ENCODE measurements at places on chromosomes 1 and 21. TPM values are rescaled to one million over a fixed set of nuclear protein-coding genes. Genes with fewer than 3 reads are reported as not detected.
A peak's percentile ranks its signal among the peaks of the same experiment; 100 is the strongest.

USP25 gene
- total RNA-seq: 73.4 TPM

FH gene
- 54.7 TPM for total RNA-seq

DIO1 gene
- not detected for total RNA-seq

TNFAIP8L2 gene
- total RNA-seq: 21.2 TPM

PAX7 gene
- not detected for total RNA-seq

SYPL2 gene
- total RNA-seq: not detected

SPATA46 gene
- total RNA-seq: not detected

VANGL2 gene
- total RNA-seq: 0.34 TPM

GPR161 gene
- 0.20 TPM for total RNA-seq

GRCh38 chr1:17877896-17878295 lies 122.8 kb downstream of the ACTL8 start:
- no peaks in the 10 kb centered on the region for H3K36me3 ChIP-seq
- H3K4me3 ChIP-seq: no peak overlapping the region
- no peak overlapping the region for H3K27ac ChIP-seq
- no peak for DNase-seq
- H3K27me3 ChIP-seq: no peaks in the 10 kb centered on the region
- no peaks in the 10 kb centered on the region for H3K4me1 ChIP-seq

DNA sequence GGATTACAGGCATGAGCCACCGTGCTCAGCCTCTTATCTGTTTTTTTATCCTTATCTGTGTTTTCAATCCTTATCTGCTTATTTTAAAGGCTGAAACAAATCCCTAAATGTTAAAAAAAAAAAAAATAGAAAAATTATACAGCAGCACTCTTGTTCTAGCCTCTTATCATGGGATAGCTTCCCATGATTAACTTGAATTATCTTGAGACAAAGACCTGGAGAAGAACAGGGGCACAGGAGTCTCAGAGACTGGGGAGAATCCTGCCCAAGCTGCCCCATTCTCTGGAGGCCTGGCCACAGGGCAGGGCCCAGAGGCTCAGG lies 86.9 kb downstream of the DHRS3 start:
- H3K27me3 ChIP-seq: no peaks in the 10 kb centered on the region
- no peak for DNase-seq
- H3K4me1 ChIP-seq: peaks cover 6% of the 10 kb centered on the region
- no peak overlapping the region for H3K27ac ChIP-seq

GRCh38 chr1:41837691-41838090 lies 81.0 kb downstream of the HIVEP3 start:
- no peak overlapping the region for H3K4me3 ChIP-seq
- no peaks in the 10 kb centered on the region for H3K27me3 ChIP-seq
- no peaks in the 10 kb centered on the region for H3K36me3 ChIP-seq
- H3K27ac ChIP-seq: no peak overlapping the region
- DNase-seq: no peak

DNA sequence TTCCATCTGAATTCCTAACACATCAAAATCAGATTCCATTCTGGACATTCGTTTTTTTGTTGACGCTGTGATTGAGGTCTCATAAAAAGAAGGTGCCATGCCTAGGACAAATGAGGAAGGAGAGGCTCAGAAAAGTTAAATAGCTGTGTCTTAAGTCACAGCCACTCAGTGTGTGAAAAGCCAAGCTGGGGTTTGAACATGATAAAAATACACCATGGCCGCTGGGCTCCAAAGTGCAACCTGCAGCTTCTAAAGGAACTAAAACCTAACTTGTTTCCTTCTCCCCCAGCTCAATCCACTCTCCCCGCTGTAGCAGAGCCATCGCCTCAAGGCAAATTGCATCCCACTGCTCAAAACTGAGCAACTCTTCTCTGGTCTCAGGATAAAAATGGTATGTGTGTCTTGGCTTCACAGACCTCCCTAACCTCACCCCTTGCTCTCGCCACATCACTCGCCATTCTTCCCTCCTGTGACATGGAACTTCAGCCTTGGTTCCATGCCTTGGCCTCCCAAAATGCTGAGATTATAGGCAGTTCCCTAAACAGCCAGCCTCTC lies 22.1 kb upstream of the FAM20B start:
- H3K4me1 ChIP-seq: peaks cover 18% of the 10 kb centered on the region
- H3K27me3 ChIP-seq: peaks cover 1% of the 10 kb centered on the region
- DNase-seq: no peak
- H3K27ac ChIP-seq: peak overlapping the region; percentile 67
- peaks cover 1% of the 10 kb centered on the region for H3K36me3 ChIP-seq

DNA sequence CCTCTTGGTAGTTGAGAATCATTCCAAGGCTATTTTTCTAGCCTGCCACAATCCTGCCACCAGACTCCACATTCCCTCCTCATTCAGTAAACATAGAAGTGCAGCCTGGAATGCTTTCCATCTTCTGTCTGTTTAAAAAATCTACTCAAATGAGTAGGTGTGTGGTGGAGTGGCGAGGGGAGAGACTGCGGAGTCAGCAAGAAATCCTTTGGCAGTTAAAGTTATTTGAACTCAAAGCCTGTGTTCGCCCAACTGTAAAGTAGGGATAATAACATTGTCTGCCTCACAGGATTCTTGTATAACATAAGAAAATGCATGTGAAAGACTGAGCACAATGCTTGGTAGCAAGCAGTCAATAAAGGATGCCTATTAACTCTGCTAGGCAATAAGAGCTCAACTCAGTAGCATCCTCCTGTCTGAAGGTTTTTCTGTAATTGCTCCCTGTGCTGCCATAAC lies 22.2 kb upstream of the DPT start:
- peaks cover 22% of the 10 kb centered on the region for H3K27me3 ChIP-seq
- H3K4me3 ChIP-seq: no peak overlapping the region
- no peaks in the 10 kb centered on the region for H3K36me3 ChIP-seq

GRCh38 chr1:236904892-236905741 lies 99.1 kb downstream of the MT1HL1 start:
- H3K36me3 ChIP-seq: peaks cover 24% of the 10 kb centered on the region
- no peaks in the 10 kb centered on the region for H3K27me3 ChIP-seq
- H3K4me1 ChIP-seq: no peaks in the 10 kb centered on the region

- peaks cover 15% of the 10 kb centered on the region for H3K36me3 ChIP-seq
- no peak overlapping the region for H3K4me3 ChIP-seq
- H3K4me1 ChIP-seq: peaks cover 19% of the 10 kb centered on the region
- no peaks in the 10 kb centered on the region for H3K27me3 ChIP-seq
- no peak for DNase-seq
- no peak overlapping the region for H3K27ac ChIP-seq
These were observed 166.7 kb downstream of the CLIC6 start for GRCh38 chr21:34835526-34835925.

DNA sequence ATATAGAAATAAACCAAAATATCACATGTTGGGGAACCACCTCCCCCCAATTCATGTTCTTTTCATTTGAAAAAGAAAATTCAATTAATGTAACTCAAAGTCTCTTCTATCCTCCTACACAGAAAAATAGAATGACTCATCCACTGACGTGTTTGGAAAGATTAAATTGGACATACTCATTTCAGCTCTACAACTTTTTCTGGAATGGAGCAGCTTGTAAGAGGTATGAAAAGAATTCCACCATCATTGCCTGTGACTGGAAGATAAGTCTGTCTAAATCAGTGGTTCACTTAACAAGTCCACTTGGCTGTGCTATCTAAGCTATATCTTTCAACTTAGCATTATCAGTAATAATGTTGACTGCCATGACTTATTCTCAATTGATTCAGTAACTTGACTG lies 702.3 kb downstream of the BRINP3 start:
- no peak overlapping the region for H3K27ac ChIP-seq
- H3K4me3 ChIP-seq: no peak overlapping the region
- H3K36me3 ChIP-seq: no peaks in the 10 kb centered on the region
- no peak for DNase-seq
- no peaks in the 10 kb centered on the region for H3K27me3 ChIP-seq
- H3K4me1 ChIP-seq: no peaks in the 10 kb centered on the region

DNA sequence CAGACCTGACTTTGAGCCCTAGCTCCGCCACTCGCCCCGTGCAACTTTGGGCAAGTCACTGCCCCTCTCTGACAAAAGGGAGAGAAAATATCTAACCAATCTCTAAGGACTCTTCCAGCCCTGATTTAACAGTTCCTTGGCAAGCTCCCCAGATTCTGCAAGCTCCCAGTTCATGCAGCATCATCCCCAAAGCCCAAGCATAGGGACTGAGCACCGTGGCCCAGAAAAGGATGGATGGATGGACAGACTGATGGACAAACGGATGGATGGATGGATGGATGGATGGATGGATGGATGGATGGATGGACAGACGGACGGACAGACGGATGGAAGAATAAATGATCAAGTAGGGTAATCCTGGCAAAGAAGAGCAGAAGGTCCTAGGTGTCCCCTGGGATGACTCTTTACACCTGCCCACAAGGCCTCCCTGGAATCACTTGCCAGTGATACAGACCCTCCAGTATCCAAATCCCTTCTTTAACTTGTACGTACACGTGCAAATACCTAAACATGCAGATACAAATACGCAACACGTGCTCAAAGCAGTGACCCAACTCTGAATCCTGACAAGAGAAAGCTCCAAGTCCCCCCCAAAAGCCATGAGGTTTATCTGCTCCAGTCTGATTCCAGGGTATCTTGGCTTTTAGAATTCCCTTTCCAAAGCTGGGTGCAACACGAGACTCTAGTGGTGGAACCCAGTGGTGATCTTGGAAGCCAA lies 16.0 kb downstream of the IFFO2 start:
- H3K36me3 ChIP-seq: no peaks in the 10 kb centered on the region
- H3K4me3 ChIP-seq: no peak overlapping the region
- H3K27ac ChIP-seq: no peak overlapping the region
- no peaks in the 10 kb centered on the region for H3K27me3 ChIP-seq

- peaks cover 4% of the 10 kb centered on the region for H3K4me1 ChIP-seq
- no peak overlapping the region for H3K27ac ChIP-seq
- DNase-seq: no peak
These were observed 64.8 kb downstream of the FAM163A start for GRCh38 chr1:179807691-179808485.

DNA sequence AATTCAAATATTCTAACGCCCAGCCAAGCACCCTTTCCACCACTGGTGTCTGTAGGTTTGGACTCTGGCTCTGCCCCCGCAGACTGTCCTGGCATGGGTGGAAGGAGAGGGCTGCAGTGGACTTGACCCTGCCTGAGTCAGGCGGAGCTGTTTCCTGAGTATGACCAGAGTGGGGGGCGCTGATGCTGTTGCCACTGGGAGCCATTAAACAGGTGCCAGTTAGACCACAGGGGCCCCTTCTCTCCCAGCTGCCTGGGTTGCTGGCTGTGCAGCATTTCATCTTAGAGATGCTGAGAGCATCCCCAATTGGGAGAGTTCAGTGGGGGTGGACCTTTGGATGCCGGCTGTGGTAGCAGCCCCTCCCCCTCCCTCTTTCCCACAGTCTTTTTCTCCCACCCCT lies 539.5 kb downstream of the MATN1 start:
- peaks cover 2% of the 10 kb centered on the region for H3K27me3 ChIP-seq
- DNase-seq: no peak
- H3K27ac ChIP-seq: no peak overlapping the region

DNA sequence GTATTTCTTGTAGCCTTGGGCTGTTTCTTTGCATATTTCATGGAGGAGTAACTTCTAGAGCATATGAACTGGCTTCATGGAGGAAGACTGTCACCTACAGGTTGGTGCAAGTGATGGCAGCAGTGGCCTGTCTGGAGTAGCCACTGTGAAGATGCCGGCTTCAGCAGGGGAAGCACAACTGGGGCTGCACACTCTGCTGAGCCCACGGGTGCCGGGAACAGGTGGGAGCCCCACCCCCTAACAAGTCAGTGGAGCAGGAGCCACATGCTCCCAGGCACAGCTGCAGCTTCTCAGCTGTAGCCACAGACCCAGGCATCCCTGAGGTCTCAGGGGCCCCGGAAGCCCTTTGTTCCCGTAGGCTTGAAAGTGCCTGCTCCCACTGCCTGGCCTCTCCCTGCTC lies 43.2 kb upstream of the C1orf185 start:
- no peak overlapping the region for H3K27ac ChIP-seq
- peaks cover 28% of the 10 kb centered on the region for H3K27me3 ChIP-seq
- H3K36me3 ChIP-seq: no peaks in the 10 kb centered on the region
- DNase-seq: no peak
- H3K4me1 ChIP-seq: no peaks in the 10 kb centered on the region
- H3K4me3 ChIP-seq: no peak overlapping the region

GRCh38 chr1:209850342-209850979 lies 22.7 kb downstream of the UTP25 start:
- H3K4me3 ChIP-seq: no peak overlapping the region
- no peaks in the 10 kb centered on the region for H3K27me3 ChIP-seq
- peaks cover 6% of the 10 kb centered on the region for H3K36me3 ChIP-seq
- peaks cover 4% of the 10 kb centered on the region for H3K4me1 ChIP-seq

DNA sequence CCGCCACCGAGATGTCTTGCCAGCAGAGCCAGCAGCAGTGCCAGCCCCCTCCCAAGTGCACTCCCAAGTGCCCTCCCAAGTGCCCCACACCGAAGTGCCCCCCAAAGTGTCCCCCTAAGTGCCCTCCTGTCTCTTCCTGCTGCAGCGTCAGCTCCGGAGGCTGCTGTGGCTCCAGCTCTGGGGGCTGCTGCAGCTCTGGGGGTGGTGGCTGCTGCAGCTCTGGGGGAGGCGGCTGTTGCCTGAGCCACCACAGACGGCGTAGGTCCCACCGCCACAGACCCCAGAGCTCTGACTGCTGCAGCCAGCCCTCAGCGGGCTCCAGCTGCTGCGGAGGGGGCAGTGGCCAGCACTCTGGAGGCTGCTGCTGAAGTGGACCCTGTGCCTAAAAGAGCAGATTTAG lies 1.4 kb downstream of the LCE1F start:
- no peak overlapping the region for H3K4me3 ChIP-seq
- no peak overlapping the region for H3K27ac ChIP-seq
- no peak for DNase-seq
- no peaks in the 10 kb centered on the region for H3K4me1 ChIP-seq

DNA sequence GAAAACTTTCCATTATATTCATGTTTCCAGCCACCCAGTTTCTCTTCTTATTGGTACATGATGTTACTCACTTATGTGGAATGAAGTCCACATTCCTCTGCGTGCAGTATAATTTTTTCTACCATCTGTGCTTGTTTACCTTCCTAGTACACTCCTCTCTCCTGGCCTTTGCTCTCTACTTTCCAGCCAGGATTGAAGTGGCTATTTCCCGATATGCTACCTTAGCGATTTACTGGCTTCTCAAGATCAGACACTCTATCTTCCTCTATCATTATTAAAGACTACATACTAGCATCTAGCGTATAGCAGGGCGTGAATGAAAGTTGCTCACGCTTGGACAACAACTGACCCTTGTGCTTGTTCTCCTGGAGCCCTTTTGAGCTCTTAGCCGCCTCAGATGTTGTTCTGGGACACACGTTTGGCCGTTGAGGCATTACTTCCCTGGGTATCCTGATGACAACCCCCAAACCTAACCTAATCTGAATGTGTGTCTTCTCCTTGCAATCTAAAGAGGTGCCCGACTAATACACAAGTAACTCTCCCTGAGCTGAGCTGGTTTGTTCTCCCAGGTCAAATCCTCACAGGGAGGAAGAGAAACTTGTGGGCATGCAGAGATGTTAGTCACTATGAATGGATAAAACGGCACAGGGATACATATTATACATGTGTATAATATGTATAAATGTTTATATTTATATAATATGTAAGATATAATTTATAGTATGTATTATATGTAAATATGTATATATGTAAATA lies 13.4 kb upstream of the MTARC2 start:
- H3K4me3 ChIP-seq: no peak overlapping the region
- H3K27ac ChIP-seq: no peak overlapping the region
- no peak for DNase-seq
- peaks cover 11% of the 10 kb centered on the region for H3K27me3 ChIP-seq
- no peaks in the 10 kb centered on the region for H3K36me3 ChIP-seq
- peaks cover 6% of the 10 kb centered on the region for H3K4me1 ChIP-seq

Measured in activated naive CD8-positive, alpha-beta T cell treated with anti-CD3 and anti-CD28 coated beads, Interleukin-2, amount 10 ng/mL, durations not matched to agents 7 days and 5 days (primary cell).